ENCODE measurements at places on chromosomes 3 and 15.

DNA sequence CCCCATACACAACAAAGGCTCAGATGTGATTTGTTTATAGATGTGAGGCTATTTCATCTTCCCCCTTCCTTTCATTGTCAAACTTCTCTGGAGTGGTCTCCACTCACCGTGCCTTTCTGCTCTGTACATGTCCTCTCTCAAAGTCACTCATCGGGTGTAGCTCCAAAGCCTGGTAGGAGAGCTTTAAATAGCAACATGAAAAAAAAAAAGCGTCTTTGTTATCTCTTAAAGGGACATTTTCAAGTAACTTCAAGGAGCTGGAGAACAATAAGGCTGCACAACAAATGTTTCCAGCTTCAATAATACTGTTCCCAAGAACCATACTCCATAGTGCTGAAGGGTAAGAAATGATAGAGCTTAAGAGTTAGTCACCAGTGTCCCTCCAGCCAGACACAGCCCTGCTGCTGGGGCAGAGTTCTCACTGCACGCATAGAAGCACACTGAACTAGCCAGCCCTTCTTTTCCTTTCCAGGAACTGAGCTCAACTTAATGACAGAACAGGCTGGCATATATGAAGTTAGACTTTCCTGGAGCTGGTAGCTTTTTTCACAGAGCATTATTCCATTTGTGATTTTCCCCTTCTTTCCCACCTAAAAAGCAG lies 8.1 kb downstream of the FBXO40 start:
- no peak for DNase-seq

- DNase-seq, result no peak
These were observed 50.5 kb downstream of the SUCNR1 start for GRCh38 chr3:151923901-151924300.

- DNase-seq, result no peak
These were observed 65.5 kb upstream of the NPHP3 start for GRCh38 chr3:132787616-132788300.

DNA sequence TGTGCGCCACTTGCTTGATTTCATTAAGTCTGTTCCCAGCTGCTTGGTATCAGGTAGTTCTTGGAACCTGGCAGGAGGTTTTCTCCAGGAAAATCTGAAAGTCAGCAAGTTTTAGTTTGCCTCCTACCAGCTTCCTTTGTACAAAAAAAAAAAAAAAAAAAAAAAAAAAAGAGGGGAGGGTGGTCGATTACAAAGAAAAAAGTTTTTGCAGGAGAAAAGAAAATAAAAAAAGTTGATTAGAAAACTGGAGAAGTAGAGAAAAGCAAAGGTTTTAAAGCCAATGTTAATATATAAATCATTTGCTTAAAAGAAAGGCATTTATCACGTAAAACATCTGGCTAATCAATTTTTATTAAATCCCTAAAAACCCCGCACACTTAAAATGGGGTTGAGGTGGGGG lies 5.9 kb downstream of the EPHA3 start:
- no peak for DNase-seq

- DNase-seq, result no peak
These were observed 28.3 kb upstream of the GPD1L start for GRCh38 chr3:32078085-32078634.

- DNase-seq, result peak; percentile 44
These were observed 92.0 kb downstream of the SNRK start for GRCh38 chr3:43378066-43378935.

- no peak for DNase-seq
These were observed 138.6 kb downstream of the GAP43 start for GRCh38 chr3:115761927-115762305.

DNA sequence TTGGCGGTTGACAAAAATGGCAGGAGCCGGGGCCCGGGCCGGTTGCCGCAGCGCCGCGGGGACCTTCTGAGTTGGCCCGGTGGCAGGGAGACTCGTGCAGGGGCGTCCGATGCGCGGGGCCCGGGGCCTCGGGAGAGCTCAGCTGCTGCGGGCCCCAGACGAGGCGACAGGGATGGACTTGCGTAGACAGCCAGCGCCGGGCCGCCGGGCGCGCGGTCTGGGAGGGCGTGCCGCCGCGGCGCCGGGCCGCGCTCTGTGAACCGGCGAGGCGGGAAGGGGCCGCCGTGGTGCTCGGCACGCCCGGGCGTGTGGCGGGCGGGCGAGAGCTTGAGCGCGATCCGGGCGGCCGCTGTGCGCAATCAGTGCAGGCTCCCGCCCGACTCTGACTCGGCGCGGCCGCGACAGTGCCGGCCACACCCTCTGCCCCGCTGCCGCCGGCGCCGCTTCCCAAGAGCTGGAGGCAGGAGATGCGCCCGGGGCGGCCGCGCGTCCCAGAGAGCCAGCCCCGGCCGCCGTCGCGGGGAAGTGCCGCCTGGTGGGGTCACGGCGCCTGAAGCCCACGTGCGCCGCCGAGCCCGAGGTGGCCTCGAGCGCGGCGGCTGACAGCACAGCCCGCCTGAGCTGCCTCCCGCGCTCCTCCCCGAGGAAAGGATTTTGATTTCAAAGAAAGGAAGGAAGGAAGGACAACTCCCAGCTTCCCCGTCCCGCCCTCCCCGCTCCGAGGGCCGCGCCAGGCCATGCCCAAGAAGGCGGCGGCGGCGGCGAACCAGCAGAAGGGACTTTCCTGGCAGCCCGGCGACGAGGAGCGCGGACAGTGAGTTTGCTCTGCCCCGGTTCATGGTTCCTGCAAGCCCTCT lies 657 bp downstream of the TLNRD1 start:
- peak; percentile 12 for DNase-seq

DNA sequence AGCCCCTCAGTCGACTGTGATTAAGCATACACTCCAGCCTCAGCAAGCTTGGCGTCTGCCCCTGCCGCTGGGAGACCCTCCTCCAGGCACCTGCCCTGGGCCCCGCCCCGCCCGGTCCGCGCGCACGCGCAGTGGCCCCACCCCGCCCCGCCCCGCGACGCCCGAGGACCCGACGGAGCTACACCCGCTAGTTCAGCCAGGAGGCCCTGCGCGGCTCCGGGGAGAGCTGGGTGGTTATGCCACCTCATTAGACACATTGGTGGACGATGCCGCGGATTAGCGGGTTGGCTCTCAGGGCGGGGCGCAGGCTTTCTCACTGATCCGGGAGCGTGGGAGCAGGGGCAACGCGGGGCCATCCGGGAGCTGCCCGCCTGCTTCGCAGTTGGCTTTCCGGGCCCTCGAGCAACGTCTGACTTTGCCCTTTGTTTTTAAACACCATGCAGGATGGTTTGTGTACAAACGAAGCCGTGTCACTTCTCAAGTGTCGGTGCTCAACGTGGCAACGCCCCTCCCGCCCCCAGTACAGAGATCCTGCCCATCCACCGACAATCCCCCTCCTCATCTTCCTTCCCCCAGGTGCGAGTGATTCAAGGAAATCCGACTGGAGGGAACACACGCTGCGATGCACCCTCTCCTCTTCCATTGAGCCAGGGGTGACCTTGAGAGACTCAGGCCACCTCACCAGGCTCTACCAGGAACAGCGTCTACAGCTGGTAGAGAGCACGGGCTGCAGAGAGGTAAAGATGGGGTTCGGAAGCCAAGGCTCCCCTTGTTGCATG lies 109.3 kb downstream of the SHQ1 start:
- DNase-seq, result peak; percentile 57

DNA sequence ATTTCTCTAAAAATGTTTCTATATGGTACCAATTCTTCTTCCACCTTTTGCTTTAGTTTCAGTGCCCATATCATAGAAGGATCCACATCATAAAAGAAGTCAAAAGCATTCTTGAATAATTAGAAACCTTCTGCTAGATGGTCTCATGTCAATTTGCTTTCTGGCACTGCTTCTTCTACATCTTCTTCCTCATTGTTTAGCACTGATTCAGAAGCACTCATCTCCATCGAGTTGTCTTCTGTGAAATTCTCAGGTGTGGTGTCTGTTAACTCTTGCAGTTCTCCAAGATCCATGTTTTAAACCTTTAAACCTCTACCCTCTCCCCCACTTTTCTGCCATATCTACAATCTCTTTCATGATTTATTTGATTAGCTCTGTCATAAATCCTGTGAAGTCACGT lies 154.8 kb downstream of the WDR76 start:
- DNase-seq, result no peak

DNA sequence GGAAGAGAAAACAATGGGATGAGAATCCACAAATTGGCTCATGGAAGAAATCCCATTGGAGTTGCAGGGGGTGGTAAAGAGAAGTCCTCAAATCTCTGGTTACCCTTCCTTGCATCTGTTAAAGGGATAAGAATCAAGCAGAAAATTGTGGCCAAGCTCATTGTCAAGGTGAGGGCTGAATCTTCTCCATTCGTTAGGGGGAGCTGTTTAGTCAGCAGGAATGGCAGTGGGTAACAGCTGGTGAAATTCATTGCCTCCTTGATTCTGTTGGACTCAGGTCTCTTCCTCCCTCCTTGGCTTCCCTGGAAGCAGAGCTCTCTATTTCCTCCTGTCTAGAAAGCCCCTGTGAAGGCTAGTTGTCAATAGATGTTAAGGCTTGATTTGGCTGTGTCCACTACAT lies 343.1 kb upstream of the SEMA6D start:
- no peak for DNase-seq

- no peak for DNase-seq
These were observed 52.6 kb downstream of the TBC1D2B start for GRCh38 chr15:78024883-78025282.

All from stimulated activated CD4-positive, alpha-beta T cell treated with anti-CD3 and anti-CD28 coated beads, TNF-alpha, amount 100 ng/mL, for 48 hours (primary cell).